ENCODE measurements at places on chromosomes 5 and 9.
A peak's percentile ranks its signal among the peaks of the same experiment; 100 is the strongest.

DNA sequence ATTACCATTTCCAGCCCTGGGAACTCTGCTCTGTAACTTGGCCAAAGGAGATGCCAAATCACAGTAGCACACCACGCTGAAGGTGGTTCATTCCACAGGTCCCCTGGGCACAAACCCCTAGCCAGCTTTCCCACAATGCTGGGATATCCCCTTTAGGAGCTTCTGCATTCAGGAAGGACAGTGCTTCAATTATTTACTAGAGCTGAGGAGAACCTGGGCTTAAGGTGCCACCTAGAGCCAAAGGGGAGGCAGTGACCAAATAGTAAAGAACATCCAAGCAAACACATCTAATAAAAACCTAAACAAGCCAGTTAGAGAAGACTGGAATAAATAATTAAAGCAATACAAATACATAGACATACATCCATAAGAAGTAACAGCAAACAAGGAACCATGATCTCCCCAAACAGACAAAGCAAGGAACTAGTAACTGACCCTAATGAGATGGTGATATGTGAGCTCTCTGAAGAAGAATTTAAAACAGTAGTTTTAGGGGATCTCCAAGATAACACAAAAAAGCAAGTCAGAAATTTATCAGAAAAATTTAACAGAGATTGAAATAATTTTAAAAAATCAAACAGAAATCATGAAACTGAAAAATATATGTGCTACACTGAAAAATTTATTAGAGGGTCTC is 14.6 kb downstream of the KIF4B start:
- peak; percentile 27 for DNase-seq

DNA sequence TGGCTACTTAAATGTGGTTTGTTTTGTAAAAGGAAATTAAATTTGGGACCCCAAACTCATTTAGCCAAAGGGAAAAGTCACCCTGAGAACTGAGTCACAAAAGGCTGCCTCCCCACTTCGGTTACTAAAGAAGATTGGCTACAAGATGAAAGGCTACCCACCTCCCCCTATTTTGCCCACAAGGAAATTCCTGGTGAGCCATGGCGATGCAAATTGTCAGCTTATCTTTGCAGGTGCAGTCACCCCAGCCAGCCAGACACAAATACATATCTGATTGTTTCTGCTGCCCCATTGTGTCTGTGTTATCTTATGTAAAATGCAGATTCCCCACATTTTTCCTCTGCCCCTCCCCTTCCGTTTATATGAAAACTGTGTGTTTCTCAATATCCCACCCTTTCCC is 8.9 kb downstream of the PAEP start:
- no peak for DNase-seq

DNA sequence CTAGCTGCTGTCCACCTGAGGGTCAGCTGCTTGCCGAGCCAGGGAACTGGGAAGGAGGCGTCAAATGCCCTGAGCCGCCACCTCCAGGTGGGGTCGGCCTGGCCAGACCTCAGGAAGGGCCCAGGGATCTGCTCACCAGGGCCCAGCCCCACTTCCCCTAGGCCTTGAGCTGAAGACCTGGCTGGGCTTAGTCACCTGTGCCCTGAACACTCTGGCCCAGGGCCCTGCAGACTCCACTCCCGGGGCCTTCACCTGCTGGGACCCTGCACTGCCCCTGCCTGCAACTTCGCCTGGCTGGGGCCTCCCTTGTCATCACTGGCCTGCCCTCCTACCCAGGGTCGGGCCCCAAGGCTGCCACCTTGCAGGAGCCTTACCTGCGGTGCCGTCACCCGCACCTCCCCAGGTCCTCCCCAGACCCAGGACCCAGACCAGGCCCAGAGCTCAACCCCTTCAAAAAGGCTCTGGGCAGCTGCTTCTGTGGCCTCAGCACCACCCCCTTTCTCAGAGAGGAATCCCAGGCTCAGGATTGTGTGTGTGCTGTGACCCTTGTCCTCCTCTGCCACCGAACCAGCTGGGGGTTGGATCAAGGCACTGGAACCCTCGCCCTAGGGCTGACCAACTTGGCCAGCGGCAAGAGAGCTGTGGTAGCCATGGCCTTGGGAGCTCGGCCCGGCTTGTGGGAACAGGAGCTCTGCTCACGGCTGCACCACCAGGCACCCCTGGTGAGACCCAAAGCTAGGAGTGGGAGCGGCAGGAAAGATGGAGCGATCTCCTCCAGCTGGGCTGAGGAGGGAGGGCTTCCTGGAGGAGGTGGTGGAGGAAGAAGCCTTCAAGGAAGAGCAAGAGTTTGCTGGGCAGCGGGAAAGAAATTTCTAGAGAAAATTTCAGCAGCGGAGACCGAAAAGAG is 1.2 kb upstream of the NELFB start:
- no peak for DNase-seq

DNA sequence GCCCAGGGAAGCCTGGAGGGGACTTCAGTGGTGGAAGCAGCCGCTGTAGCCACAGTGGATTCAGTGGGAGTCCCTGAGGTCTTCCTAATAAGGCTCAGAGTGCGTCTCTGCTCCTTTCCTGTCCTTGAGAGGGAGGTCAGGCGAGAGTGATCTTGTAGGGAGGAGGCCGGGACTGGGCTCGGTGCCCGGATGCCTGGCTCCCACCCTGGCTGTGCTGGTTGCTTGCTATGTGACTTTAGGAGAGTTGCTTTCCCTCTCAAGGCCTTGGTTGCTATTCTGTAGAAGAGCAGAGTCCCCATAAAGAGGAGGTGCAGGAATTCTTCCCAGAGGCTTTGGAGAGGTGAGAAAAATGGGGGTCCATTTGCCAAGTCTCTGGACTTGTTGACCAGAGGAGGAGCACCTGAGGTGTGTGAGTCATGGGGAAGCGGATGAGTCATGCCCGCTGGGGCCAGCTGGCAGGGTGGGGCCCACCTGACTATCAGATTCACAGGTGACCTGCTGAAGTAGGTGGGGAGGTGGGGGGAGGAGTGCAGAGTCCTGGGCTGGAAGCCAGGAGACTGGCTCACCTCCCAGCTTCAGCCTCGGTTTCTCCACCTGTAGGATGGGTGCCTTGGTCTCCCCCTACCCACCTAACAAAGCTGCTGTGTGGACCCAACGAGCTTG is 13.8 kb downstream of the GSN start:
- DNase-seq = peak; percentile 97

DNA sequence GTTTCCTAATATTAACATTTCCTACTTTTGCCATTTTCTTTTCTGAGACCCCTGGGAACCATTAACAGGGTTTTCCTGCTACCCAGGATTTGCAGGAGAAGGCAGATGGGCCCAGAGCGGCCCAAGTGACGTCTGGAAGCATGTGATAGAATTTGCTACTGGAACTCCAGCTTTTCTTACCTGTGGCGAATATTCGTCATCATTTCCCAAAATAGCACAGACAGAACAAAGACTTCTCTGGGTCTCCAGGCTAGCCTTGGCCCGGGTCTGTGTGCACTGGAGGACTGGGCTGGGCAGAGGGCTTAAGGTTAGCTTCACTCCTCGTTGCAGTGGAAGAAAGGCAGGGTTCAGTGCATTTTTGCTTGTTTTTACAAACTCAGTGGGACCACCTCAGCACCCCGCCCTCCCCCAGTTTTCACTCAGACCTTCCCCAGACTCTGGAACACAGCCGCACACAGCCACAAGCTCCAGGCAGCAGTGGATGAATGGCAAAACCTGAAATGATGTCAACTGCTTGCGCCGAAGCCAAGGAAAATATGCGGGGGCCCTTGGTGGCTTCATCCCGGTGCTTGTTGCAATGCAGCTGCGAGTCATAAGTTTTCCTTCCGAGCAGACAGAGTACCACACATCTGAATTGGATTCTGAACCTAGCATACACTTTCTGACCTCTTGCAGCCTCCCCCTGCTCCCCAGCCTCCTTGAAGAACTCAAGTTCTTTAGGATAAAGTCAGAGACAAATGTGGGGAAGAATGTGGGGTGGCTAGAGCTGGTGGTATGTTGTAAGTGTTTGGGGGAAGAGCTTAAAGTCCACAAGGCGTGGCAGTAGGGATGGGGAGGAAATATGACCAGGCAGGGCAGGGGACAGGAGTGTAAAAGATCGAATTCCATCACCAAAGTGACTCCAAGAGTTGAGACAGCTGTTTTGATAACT is 586.0 kb downstream of the CCDC171 start:
- DNase-seq = no peak

- DNase-seq = no peak
Measured at GRCh38 chr9:12178634-12179033, 514.6 kb upstream of the TYRP1 start.

GRCh38 chr9:96398582-96399324 is 15.2 kb upstream of the SLC35D2 start:
- no peak for DNase-seq

GRCh38 chr9:70013598-70014196 is 30.0 kb upstream of the MAMDC2 start:
- DNase-seq = no peak

GRCh38 chr5:141908796-141909195 is 14.9 kb upstream of the DELE1 start:
- no peak for DNase-seq

DNA sequence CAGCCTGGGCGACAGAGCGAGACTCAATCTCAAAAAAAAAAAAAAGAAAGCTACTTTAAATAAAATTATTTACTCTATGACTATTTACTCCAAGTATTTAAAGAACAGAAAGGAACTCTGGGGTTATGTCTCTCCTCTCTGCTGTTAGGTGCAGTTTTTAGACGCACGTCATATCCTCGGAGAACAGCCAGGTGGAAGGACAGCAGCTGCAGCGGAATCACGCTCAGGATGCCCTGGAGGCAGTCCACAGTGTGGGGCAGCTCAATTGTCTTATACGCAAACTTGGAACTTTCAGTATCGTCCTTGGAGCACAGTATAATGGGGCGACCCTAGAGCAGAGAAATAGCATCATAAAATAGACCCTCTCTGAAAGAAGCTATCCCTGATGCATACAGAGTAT is 10.4 kb upstream of the MAPK9 start:
- no peak for DNase-seq

- DNase-seq = peak; percentile 36
Measured at GRCh38 chr5:88824892-88825583, 57.9 kb downstream of the MEF2C start.

GRCh38 chr5:52956014-52956413 is 33.1 kb upstream of the ITGA2 start:
- DNase-seq = no peak

GRCh38 chr5:32604800-32605765 is 19.7 kb downstream of the SUB1 start:
- no peak for DNase-seq

- no peak for DNase-seq
Measured at GRCh38 chr5:68739752-68740151, 354.1 kb upstream of the SLC30A5 start.

DNA sequence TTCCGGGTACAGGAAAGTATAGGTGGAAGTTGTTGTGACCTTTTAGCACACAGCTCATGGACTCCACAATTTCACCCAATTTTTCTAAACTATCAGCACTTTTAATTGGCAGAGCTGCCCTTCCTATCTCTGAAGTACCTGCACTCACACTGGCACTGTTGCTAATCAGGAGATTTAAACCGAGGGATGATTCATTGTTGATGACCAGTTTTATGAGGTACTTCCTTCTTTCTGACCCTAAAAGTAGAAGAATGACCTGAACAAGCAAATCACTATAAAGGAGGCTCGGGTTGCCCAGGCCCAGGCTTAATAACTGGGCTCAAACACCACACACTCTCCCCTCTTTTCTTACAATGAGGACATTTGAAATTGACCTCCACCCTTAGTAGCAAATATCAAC is 105.9 kb downstream of the KCNN2 start:
- DNase-seq = no peak

DNA sequence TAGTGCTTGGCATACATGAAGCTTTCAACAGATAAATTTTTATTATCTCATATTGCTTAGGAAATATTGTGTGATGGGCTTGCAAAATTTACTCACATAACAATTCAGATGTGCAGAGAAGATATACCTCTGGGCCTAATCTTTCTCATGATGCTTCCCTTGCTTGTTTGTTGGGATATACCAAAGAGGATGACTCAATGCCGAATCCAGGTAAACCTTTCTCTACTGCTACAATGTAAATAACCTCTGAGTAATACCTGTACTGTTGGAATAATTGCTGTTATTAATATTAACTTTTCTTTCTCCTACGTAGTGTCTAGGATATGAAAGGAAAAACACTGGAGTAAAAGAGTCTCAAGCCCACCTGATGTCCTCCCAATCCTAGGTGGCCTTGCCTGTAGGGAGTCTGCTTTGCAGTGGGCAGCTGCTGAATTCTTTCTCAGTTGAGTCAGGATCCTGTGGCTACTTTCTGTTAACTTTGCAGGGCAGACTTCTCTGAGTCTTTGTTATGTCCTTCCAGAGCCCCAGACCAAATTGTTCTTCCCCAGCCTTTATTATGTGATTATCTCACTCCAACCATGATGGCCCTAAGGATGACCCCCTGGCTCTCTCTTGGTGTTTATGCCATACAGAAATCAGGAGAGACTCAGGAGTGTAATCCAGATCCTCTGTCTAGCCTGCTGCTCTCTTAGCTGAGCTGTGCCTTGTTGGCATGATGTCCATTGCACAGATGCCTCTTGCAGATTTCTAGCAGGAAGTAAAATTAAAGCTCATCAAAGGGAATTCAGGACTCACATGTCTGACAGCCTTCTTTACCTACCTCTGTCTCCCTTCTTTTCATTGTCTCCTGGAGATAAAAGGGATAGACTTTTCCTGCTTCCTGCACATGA is 208.1 kb downstream of the SNX18 start:
- no peak for DNase-seq

DNA sequence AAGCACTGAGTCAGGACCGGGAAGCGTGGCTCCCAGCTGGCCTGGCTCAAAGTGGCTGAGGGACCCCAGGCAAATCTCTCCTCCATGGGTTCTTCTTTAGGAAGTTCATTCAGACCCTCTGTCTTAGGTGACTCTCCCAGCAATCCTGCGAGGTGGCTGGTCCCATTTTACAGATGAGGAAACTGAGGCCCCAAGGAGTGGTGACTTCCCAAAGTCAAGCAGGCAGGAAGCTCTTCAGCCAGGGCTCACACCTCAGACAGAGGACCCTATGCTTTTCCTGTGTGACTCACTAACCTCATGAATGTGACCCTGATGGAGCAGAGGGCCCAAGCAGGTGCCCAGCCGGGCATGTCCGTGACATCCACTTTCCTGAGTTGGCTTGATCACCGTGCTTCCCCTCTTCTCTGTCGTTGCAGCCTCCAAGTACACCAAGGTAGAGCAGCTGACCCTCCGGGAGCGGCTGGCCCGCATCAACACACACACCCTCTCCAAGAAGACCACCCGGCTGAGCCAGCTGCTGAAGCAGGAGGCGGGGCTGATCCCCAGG is 36.5 kb downstream of the ARHGEF37 start:
- no peak for DNase-seq

DNA sequence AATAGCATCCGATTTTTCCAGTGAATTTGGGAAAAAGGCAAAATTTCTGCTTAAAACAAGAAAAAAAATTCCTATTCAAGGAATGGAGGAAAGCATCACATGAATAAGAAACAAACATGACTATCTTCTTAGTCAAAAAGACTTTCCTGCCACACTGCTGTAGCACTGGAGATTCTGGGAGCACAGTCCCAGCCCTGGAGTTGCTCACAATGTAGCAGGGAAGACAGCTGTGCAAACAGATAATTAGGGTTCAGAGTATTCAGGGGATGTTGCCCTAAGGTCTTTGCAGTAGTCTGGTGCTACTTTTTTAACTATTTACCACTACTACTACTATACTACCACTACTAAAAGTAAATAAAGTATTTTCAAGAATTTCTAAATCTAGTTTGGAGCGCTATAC is 86.5 kb downstream of the BNC2 start:
- DNase-seq = no peak

All from HT-29 (cell line).